Ureter (tissue), 1 donor: ENCODE measurements at places on chromosomes 16 and 17.

GRCh38 chr17:32483451-32484019 is 3.3 kb upstream of the CDK5R1 start:
- peak; percentile 67 for DNase-seq

DNA sequence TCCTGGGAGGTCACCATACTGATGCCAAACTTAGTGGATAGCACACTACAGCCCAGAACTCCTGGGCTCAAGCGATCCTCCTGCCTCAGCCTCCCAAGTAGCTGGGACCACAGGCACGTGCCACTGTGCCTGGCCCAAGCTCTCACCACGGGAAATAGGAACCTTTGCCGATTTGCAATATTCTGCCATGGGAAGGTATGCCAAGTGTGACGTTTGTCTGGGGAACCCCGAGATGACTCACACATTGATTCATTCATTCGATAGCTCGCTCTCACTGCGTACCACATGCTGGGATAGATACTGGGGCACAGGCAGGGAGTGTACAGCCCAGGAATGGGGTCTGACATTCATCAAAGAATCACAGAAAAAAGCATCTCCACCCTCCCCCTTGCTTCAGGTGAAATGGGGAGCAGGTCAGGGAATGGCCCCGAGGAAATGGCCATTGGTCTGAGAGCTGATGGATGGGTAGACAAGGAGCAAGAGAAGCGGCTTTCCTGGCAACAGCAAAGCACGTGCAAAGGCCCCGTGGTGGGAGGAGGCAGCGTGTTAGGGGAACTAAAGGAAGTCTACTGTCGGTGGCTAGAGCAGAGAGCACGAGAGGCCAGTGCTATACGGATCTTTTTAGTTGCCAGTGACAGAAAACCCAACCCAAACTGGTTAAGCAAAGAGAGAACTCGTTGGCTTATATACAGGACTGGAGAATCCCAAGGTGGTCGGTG is 44.1 kb downstream of the DNAH17 start:
- DNase-seq: no peak

- no peak for DNase-seq
Observed at GRCh38 chr17:75487351-75488070, 27.8 kb downstream of the CASKIN2 start.

DNA sequence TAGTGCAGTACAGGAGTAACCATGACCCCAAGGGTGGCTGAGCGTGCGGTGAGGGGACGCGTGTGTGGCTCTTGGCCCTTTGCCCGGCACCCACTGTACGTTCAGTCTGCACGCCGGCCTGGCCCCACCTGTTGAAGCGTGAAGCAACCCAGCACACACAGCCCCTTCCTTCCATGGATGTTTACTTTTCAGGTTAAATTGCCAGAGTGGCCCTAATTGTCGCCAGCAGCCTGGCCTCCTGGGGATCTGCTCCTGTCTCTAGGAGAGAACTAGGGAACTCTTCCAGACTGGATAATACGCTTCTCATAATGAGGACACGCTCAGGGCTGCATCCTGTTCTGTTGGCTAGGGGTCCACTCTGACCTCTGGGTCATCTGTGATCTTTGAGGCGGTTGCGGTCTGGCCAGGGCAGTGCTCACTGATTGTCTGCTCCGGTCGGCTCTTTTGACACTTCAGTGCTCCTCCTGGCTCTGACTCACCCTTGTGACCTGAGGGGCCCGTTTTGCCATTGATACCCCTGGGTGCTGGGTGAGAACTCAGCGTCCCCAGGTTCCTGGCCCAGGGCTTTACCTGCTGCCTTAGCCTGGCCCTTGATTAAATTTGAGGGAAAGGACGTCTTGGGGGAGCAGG is 27.7 kb downstream of the TPSG1 start:
- DNase-seq: no peak

GRCh38 chr16:35239561-35239960 is 1780.1 kb downstream of the TP53TG3F start:
- DNase-seq: no peak

- no peak for DNase-seq
Observed at GRCh38 chr16:67000384-67001351, 12.3 kb downstream of the CES4A start.

- DNase-seq: no peak
Observed at GRCh38 chr17:56928586-56928985, 14.7 kb upstream of the TRIM25 start.

DNA sequence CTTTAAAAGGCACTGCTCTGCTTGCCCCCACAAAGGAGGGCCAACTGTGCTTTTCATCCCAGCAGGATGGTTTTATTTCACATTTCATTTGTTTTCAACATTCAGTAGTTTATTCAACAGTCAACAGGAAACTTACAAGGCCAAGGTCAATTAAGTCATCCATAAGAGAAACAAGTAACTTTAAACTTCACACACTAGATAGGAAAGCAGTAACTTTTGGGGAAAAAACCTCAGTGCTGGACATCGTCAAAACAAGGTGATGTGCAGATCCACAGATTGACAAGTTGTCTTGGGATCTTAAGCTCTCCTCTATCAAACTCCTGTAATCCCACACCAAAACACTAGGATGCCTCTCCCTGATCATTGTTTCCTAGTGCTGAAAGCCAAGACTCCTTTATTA is 18.5 kb downstream of the NFE2L1 start:
- no peak for DNase-seq

DNA sequence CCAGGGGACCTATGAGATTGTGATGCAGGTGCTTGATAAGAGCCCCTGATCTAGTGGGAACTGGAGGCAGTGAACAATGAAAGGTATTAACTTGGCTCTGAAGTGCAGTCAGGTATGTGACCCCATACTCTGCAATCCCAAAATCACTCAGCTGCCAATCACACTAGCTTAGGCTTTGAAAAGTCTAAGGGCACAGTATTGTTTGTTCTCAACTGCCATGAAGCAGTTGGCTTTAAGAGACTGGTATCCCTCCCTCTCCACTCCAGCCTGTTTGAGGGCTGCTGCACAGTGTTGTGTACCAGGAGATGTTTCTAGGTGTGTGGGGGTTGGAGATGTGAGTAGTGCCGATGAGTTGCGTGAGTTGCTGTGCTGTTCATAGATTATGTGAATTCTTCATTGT is 2.4 kb downstream of the YPEL2 start:
- no peak for DNase-seq

GRCh38 chr17:38898812-38899348 is 26.5 kb upstream of the LASP1NB start:
- DNase-seq: no peak

DNA sequence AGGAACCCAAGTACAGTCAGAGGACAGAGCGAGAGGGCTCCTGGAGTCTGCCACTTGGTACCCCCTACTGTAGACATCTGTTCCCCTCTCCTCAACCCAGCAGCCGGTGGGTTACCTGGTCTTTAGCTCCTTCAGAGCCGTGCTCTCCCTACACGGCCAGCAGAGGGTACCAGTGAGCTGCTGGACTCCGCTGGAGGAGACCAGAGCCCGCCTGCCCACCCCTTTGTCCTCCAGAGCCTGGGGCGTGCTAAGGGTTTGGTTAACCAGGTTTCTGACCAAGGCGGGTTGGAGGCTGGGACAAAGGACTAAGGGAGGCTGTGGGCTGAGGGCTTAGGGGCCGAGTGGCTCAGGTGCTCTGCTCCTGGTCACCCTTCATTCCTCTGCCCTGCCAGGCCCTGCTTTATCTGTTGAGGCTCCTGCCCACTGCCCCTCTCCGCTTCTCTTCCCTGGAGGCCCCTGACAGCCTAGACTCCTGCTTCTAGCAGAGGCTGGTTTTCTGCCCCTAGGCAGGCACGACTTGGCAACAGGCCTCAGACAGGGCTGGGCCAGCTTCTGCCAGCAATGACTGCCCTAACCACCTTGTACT is 2.7 kb upstream of the HSD11B2 start:
- peak; percentile 69 for DNase-seq

- no peak for DNase-seq
Observed at GRCh38 chr17:48632579-48633265, 6.6 kb upstream of the HOXB9 start.

- no peak for DNase-seq
Observed at GRCh38 chr16:57240851-57241250, 4.2 kb upstream of the ARL2BP start.

DNA sequence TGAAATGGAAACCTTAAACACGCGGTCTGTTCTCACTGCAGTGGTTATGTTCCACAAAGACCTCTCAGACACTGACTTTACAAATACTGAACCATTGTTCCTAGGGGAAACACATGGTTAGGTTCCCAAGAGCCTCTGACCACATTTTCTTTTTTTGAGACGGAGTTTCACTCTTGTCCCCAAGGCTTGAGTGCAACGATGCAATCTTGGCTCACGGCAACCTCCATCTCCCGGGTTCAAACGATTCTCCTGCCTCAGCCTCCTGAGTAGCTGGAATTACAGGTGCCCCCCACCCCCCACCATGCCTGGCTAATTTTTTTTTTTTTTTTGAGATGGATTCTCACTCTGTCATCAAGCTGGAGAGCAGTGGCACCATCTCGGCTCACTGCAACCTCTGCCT is 179.7 kb downstream of the RBFOX3 start:
- no peak for DNase-seq

GRCh38 chr17:65742403-65743307 is 181.2 kb upstream of the AXIN2 start:
- no peak for DNase-seq

DNA sequence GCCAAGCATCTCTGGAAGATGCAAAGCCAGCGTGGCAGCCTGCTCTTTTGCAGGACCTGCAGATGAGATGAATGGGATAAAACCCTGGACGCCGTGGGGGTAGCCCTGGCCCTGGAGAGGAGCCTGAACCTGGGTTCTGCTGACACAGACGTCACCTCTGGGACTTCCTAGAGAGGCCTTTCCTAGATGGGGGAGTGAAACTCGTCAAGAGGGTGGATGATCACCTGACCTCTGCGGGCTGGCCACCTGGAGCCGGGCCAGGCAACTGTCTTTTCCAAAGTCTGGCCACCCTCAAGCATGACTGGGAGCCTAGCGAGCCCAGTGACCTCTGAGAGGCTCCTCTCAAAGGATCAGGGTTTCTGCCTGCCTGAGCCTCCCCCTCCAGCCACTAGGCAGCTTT is 529.0 kb downstream of the KCNJ18 start:
- DNase-seq: no peak

DNA sequence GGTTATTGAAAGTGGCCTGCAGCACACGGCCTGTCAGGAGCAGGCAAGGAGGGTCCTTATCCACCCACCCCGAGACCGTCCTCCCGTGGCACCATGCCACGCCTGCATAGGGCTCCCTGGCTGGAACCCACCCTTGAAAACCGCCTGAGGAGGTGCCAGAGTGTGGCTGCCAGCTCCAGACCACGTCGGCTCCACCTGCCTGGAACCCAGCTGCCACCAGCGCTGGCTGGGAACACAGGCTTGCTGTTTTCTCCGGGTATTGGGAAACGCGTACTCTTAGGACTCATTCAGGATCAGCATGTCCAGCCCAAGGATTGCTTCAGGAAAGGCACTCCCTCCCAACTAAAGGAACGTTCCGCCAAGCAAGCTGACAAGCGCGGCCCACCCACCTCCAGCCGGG is 6.7 kb downstream of the ARL16 start:
- DNase-seq: no peak

DNA sequence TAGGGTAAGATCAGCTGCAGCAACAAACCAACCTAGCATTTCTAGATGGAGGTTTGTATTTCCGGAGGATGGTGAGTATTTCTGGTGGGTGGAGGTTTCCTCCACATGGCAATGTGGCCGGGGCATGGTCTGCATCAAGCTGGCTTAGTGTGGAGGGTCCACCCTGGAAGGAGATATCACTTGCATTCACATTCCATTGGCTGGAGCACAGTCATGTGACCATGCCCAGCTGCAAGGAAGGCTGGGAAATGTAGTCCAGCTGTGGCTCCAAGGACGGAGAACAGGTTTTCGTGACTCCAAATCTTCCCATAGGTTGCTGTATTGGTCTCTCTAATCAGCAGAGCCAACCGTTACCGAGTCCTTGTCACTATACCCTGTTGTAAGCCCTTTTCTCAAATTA is 68.7 kb downstream of the RAI1 start:
- DNase-seq: no peak

DNA sequence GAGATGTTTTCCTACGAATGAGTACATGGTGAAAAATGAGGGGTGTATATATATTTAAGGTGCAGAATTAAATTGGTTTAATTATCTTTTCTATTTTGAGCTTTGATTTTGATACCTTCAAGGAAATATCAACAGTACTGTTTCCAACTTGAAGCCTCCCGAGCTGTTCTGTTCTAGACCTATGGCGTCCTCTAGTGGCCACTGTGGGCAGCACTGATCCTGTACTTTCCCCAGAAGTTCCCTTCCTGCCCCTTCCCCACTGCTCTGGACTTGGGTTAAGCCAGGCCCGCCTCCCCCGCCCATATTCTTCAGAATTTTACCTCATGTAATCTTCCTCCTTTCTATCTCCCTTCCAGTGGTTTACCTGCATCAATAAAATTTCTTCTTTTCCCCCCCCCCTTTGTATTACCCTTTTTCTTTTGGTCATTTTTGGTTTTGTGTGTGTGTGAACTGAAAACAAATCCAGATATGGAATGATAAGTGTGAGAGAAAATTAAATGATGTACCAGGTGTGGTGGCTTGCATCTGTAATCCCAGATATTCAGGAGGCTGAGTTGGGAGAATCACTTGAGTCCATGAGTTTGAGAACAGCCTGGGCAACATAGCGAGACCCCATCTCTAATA is 1643.5 kb downstream of the TP53TG3F start:
- DNase-seq: no peak

GRCh38 chr17:79114458-79115301 is 40.1 kb downstream of the ENGASE start:
- DNase-seq: peak; percentile 79

- no peak for DNase-seq
Observed at GRCh38 chr17:7124923-7125322, 10.3 kb upstream of the ASGR2 start.

DNA sequence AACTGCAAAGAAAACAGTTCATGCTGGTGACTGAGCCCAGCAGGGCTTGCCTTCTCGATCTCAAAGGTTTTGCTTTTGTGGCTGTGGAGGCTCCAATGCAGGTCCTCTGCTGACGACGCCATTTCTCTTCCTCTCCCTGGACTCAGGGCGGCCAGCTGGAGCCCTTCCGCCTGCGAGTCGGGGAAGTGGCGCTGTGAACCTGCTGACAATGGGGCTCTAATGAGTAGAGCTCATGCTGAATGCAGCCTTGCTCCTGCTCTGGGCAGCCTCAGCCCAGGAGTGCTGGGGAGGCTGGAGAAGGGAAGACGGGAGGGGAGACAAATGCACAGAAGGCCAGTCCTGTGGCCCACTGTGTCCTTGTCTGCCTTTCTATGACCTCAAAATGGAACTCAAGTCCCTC is 43.8 kb downstream of the VAC14 start:
- no peak for DNase-seq

DNA sequence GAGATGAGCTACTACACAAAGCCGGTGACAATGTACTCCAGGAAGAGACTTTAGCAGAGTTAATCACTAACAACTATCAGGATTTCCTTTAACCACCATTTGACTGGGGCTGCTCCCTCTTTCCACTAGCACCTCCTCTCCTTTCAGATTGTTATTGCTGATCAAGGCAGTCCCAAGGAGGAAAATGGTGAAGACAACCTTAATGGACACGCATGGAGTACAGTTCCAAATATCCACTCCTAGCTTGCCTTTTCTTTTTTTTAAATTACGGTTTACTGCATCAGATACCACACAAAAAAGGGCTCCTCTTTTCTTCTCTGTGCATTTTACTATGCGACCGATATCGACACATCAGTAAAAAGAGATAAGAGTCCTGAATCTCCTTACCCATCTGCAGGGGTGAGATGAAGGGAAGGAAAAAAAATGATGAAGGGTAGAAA is 30.9 kb downstream of the FAM222B start:
- DNase-seq: no peak
